ENCODE measurements at places on chromosomes 6 and 20.

GRCh38 chr6:117544716-117545115 is 57.6 kb downstream of the GOPC start:
- no peak for ATAC-seq

DNA sequence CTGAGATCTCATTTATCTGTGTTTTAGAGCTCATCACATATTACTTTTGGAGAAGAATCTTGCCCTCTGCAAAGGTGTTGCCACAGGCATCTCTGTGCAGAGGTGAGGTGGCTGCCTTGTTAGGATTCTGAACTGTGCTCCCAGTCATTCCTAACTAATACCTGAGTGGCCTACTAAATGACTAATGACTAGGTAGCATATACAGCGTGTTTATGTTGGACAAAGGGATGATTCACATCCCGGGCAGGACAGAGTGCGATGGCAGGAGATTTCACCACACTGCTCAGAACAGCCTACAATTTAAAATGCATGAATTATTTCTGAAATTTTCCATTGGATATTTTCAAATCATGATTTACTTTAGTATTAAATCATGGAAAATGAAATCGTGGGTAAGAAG is 23.1 kb upstream of the CGA start:
- ATAC-seq = no peak

DNA sequence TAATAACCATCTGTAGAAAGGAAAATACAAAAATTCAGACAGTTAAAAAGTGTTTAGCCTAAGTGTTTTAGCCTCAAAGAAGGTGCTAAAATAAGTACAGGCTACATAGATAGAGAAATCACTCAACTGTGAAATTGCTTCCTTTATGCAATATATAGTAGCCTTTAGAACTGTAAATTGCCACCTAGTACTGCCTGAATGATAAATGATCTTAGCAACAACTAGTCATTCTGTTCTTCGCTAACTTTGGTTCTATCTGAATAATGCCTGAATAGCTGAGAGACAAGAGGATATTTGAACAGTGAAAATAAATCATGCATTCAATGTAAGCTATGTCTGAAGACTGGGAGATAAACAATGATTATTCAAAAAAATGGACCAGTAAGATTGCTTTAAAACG is 603.3 kb upstream of the PTCHD4 start:
- ATAC-seq = no peak

GRCh38 chr6:156953479-156954146 is 176.4 kb downstream of the ARID1B start:
- ATAC-seq = peak; percentile 25

GRCh38 chr6:73803562-73804241 is 107.7 kb downstream of the CD109 start:
- ATAC-seq = peak; percentile 72

DNA sequence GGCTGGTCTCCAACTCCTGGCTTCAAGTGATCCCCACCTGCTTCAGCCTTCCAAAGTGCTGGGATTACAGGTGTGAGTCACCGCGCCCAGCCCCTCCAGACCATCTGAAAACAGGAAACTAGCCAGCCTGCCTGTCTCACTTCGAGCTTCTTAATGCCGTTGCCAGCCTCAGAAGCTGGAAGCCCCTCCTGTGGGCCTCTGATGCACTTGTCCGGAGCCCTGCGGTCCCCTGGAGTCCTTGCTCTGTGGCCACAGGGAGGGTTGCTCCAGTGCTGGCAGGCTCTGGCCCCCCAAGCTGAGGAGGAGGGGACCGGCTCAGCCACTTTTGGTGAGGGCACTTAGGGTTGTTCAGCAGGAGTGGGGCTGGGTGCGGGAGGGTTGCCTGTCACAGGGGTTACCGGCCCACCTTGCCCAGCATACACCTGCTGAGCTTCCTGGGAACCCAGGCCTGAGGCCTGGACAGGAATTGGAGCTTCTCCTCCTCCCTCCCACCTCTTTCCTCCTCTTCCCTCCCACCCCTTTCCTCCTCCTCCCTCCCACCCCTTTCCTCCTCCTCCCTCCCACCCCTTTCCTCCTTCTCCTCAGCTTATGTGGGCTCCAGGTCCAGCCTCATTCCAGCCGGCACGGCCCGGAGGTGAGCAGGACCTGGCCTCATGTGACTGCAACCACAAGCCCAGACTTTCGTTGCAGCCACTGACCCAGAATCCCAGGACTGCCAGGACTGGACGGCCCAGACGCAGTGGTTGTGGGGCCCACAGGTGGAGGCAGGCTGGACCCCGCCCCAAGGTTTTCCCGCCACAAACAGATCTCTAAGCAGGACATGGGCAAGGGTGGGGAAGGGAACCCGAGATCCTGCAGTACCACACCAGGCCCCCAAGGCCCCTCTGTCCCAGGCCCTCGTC is 9.4 kb upstream of the BIRC7 start:
- ATAC-seq = no peak

DNA sequence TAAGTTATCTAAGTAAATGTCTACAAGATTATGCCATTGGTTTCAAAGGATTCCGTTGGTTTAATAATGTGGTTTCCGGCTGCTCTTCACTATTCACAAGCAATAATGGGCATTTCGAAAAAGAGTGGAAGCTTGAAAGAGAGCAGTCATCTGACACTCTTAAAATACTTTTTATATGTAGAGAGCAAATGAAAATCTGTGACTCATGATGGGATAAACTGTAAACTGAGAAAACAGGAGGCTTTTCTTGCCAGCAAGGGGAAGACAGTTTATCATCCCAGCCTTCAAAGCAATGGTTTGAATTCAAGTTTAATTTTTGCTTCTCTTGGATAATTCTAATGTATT is 145.7 kb downstream of the KHDC1L start:
- no peak for ATAC-seq

DNA sequence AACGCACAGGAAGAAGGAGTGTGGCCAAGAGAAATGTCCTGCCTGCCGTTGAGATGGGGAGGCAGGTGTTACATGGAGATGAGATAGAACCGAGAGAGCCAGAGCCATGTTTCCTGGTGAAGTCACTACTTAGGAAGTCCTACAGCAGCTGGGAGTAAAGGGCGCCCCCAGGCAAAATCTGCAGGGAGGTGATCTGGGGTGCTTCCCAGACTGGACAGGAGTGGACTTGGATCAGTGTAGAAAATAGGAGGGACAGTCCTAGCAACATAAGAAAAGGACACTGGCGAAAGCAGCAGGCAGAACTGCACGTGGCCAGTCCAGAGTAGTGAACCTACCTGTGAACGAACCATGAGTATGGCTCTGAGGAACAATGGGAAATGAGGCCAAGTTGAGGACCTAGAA is 85.3 kb downstream of the CD164 start:
- no peak for ATAC-seq

DNA sequence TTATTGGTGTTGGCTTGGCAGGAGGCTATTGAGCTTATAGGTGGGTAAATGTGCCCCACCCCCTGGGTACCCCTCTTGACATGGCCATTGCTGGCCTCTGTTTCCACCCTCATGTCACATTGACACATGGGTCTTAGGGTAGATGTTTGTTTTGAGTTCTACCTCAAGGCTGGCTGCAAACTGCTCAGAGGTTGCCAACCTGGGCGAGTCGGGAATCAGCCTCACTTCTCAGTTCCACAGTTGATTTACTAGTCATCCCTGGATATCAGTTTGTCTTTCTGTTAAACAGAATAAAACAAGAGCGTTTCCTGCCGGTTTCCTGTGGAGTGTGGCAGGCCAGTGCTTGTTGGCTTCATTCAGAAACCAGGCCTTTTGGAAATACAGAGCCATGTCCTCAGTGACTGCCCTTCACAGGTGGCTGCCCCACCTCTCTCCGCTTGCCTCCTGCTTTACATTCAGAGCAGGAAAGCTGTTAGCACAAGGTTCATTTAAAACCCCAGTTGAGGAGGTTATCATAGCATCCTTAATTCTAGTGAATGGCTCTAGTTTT is 105.6 kb downstream of the TCP11 start:
- ATAC-seq = no peak

- no peak for ATAC-seq
These were observed 132.0 kb upstream of the PRDM1 start for GRCh38 chr6:105954148-105954547.
